AG08396 (cell line): ENCODE measurements at places on chromosomes 7 and 10.
A peak's percentile ranks its signal among the peaks of the same experiment; 100 is the strongest.

DNA sequence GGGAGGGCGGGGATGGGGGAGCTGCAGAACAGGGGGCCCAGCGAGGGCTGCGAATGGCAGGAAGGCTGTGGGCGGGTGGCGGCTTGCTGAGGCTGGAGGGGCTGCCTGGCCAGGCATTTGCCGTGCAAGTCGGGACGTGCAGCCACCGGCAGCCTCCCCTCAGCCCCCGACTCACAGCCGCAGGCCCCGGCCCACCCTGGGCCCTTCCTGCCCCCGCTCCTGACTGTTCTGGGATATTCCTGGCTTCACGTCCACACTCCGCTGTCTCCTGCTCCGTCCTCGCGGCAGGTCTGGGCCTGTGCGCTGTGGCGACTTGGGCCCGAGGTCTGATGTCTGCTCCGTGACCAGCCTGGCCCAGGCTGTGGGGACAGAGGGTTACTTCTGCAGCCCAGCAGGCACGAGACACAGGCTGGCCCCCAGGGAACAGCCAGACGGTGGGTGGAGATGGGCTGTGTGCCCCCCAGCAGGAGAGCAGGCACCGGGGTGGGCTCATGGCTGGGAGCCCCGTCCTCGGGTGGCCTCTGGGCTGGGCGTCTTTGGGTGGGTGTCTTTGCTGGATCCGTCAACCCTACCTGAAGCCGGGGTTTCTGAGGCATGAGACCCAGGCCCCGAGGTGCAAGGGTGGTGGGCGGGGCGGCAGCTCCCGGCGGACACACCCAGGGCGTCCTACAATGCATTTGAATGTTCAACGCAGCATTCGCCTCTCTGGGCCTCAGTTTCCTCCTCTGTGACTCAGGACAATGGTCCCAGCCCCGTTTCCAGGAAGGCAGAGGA, 86.5 kb downstream of the FOXL3 start:
- DNase-seq, result no peak

DNA sequence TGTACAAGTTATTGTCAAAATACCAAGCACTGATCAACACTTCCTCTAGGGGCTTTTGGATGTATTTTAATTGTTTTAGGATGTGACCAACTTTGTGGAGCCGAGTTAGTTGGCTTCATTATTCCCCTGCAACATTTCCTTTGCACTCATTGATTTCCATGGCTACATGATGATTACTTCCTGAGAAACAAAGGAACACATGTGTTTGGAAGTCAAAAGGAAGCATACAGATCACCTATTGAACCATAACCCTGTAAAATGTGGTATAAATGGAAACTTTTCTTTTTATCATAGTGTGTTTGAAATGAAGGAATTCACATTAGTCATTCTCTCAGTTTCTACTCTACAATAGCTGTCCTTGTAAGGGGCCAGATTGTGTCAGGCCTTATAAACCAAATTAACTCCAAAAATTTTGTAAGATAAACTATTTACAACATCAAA, 32.2 kb upstream of the EXOC6 start:
- peak; percentile 37 for DNase-seq

DNA sequence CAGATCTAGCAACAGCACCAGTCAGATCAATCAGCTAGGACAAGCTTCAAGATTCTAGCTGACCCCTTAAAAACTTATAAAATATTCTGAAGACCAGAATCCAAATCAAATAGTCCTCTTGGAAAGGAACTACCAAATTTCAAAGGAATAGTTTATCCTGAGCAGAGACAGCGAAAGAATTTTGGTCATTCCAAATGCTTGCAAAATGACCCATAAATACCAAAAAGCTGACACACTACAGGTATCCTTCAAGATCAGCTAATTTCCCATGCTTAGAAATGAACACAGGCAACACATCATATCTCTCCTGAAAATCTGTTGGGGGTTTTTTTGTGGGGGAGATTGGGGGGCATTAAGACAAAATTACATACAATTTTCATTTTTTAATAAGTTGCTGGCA, 78.8 kb downstream of the PDSS1 start:
- no peak for DNase-seq

- DNase-seq, result no peak
Measured at GRCh38 chr10:129910861-129911260, 53.2 kb downstream of the EBF3 start.

- peak; percentile 27 for DNase-seq
Measured at GRCh38 chr7:16129431-16130110, 291.8 kb downstream of the CRPPA start.

DNA sequence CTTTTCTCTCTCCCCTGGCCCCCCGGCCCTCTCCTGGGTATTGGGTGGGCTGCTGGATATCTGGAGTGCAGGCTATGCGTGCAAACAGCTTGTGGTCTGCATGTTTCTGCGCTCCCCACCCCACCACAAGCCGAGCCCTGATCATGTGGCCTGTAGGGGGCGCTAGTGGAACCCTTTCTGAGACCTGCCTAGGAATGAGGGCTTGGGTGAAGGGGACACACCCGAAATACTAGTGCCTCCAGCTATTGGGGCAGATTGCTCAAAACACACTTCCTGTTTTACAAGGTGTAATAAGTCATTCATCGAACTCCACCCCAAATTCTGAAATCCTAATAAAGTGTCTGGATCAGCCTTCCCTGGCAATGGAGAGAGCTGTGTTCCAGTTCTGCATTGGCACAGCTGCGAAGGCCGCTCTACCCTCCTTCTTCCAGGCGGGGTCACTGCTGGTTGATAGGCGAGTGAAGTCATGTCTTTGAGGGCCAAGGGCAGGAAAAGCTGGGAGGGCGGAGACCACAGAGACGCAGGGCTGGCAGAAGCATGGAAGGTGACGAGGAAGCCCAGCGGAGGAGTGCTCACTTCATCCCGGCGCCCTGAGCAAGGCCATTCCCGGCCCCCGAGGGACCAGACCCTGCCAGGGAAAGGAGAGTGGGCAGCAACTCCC, 19.8 kb upstream of the PRRT4 start:
- DNase-seq, result no peak

GRCh38 chr7:2494191-2495130, 18.3 kb upstream of the GRIFIN start:
- DNase-seq, result no peak

DNA sequence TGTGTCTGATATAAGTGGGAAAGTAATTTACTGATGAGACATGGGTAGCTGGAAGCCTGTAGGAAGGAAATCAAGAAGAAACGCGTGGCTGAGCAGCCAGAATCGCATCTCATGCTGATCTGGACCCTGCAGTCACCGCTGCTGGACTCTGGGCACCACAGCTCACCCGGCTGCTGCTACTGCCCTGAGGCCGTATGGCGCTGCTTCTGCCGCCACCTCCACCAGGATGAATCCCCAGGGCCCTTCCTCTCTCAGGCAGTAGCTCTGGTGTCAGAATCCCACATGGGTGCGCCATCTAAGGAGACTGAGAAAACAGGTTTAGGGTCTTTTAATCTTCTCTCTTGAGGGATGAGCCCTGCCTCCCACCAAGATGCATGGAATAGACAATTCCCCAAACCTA, 70.3 kb upstream of the AGK start:
- DNase-seq, result no peak

DNA sequence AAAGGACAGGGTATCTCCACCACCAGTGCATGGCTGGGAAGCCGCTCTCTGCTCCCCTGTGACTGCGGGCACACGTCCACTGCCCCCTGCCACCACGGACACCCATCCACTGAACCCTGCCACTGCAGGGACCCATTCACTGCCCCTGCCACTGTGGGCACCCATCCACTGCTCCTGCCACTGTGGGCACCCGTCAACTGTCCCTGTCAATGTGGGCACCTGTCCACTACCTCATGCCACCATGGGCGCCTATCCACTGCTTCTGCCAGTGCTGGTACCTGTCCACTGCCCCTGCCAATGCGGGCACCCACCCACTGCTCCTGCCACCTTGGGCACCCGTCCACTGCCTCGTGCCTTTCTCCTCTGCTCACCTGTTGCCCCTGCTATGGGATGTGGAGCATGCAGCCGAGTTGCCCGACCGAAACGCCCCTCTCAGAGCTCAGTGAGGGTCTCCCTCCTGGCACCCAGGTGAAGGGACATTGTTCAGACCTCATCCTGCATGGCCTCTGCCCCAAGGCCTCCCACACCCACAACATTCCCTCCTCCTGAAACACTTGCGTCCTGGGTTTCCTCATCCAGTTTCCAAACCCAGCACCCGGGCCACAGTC, 207.4 kb downstream of the ADARB2 start:
- DNase-seq, result no peak

GRCh38 chr10:66572700-66573099, 353.1 kb upstream of the LRRTM3 start:
- DNase-seq, result no peak

DNA sequence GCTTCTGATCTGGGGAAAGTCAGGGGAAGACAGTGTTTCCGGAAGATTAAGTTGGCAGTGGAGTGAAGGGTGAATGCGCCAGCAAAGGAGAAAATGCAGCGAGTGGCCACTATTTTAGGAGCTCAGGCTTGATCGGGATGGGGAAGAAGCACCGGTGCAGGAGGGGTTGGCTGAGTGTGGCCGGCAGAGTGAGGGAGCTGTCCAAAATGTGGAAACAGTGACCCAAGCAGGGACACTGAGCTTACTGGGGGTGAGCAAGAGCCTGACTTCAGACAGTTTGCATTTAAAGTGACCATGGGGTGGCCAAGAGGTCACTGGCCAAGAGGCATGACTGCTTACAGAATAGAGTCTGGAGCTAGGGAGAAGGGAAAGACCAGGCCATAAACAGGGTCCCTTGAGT, 79.3 kb downstream of the GOLGA7B start:
- no peak for DNase-seq

GRCh38 chr7:130667593-130668257, 823 bp downstream of the COPG2 start:
- DNase-seq, result peak; percentile 12

- DNase-seq, result no peak
Measured at GRCh38 chr7:159084069-159084801, 60.4 kb downstream of the VIPR2 start.

DNA sequence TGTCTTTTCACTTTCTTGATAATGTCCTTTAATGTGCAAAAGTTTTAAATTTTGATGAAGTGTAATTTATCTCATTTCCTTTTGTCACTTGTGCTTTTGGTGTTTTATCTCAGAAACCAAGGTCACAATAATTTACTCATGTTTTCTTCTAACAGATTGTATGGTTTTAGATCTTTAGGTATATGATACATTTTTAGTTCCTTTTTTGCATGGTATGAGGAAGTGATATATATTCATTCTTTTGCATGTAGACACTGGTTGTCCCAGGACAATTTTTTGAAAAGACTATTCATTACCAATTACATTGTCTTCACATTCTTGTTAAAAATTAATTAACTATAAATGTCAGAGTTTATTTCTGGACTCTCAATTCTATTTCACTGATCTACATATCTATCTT, 39.8 kb upstream of the GPR22 start:
- no peak for DNase-seq

DNA sequence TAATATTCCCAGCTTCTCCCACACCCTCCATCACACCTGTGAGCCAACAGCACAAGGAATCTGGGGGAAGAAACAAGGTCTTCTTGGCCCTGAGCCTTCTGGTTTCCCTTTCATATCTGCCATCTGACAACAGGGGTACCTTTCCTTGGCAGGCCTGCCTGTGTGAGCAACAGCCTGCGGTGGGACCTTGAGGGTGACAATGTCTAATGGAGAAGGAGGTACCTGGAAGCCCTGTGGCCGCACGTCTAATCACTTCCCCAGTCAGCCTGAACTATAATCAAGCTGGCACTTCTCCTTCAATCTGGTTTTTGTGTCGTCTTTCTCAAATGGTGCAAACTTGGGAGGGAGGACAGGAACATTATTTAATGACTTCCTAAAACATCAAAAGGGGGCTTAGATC, 41.2 kb downstream of the NRCAM start:
- no peak for DNase-seq

- no peak for DNase-seq
Measured at GRCh38 chr10:58177362-58177947, 90.2 kb downstream of the IPMK start.

DNA sequence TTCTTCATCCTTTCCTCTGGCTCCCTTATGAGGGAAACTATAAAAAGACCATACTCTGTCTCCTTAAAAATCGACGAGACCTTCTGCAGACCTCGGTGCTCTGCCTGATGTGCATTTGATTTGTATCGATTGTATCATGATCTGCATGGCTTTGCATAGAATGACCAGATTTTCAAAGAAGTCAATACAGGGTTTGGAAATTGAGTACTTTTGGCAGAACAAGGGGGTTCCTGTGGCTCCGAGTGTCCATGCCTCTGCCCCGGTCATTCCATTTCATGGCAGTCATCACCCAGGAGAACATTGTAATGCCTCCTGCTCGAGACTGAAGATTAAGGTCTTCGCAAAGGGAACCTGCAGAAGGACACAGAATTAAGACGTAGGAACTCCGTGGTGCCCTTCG, 685 bp downstream of the CASP2 start:
- DNase-seq, result peak; percentile 47

DNA sequence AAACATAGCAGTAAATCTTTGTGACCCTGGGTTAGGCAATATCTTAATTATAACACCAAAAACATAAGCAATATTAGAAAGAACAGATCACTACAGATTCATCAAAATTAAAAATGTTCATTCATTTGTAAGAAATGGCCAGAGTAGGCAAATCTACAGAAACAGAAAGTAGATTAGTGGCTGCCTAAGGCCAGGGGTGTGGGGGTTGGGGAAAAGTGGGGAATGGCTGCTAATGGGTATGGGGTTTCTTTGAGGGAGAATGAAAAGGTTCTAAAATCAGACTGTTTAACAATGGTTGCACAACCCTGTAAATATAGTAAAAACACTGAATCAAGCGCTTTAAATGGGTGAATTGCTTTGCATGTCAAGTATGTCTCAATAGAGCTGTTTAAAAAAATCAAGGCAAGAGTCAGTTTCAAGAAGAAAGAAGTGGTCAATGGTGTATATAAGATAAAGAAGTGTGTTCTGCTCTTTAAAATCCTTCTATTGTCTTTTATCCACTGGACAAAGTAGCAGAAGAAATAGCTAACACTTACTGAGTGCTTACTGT, 42.6 kb downstream of the CDK6 start:
- DNase-seq, result no peak

GRCh38 chr7:141158561-141158960, 84.7 kb downstream of the TMEM178B start:
- peak; percentile 89 for DNase-seq

DNA sequence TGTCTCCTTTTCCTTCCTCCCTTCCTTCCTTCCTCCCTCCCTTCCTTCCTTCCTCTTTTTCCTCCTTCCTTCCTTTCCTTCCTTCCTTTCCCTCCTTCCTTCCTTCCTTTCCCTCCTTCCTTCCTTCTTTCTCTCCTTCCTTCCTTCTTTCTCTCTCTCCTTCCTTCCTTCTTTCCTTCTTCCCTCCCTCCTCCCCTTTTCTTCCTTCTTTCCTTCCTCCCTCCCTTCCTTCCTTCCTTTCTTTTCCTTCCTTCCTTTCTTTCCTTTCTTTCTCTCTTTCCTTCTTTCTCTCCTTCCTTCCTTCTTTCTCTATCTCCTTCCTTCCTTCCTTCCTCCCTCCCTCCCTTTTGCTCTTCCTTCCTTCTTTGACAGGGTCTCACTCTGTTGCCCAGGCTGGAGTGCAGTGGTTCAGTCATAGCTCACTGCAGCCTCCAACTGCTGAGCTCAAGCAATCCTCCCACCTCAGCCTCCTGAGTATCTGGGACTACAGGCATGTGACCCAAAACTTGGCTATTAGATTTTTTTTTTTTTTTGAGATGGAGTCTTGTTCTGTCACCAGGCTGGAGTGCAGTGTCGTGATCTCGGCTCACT, 15.9 kb upstream of the CYTH3 start:
- no peak for DNase-seq
